ENCODE measurements at places on chromosomes 5 and 9.
A peak's percentile ranks its signal among the peaks of the same experiment; 100 is the strongest.

DNA sequence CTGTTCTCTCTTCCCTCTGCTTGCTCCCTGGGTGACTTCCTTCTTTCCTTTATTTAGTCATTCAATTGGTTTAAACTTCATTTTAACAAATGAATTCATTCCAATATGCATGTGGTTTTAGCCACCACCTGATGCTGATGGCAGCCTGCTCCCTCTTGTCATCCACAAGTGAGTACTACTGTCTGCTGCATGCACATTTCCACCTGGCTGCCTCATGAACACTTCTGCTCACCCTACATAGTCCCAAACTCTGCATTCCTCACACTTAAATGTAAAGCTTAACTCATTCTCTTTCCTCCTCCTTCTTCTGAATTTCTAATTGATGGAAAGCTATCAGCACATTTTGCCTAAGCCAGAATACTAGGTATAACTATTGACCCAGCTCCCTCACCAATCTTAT lies 184.7 kb upstream of the ZNF462 start:
- DNase-seq: no peak

DNA sequence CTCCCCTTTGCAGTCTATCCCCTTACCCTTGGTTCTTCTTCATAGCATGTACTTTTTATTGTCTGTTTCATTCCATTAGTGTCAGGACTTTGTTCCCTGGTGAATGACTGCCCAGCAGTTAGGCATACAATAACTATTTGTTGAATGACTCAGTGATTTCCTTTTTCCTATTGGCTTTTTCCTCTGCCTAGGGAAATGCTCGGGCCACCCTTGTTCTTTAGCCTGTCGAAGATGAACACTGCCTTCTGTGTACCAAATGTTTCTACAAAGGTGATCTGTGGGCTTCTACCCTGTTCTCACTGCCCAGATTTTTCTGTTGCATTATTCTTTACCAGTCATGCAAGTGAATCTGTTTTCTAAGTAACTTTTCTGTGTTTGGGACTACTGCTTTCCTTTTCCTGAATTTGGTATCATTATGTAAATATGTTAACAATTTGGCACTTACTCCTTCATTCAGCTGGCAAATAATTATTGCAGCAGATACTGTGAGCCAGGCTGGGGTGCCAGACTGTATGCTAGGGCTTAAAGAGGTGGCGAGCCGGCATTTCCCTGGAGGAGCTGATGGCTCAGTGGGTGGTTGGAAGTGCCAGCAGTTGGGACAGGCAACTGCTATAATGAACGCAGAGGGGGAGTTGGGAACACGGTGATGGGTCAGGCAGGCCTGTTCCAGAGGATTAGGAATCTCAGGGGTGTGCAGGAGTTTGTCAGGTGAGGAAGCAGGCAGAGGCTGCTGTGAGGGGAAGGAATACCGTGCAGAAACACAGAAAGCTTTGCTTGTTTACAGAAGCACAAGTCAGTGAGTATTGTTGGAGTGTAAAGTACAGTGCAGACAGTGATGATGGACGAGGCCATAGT lies 30.6 kb downstream of the KDM4C start:
- DNase-seq: peak; percentile 40

DNA sequence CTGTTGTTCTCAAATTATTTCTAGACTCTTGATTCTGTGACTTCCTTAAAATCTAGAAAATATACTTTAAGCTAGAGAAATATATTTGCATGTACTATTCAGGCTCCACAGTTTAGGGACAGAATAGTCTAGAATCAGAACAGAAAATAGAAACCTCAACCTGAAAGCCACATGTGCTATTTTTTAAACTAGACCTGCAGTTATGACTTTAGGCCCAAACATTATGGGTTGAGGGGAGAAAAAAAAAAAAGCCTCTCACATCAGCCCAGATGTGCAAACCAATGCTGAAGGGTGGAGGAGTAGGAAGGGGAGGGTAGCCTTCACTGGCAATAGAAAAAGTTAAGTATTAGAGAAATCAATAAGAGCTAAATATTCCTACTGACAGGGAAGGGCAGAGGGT lies 35.7 kb downstream of the ELL2 start:
- no peak for DNase-seq

- DNase-seq: no peak
Observed at GRCh38 chr9:88641456-88642240, 106.7 kb downstream of the NXNL2 start.

DNA sequence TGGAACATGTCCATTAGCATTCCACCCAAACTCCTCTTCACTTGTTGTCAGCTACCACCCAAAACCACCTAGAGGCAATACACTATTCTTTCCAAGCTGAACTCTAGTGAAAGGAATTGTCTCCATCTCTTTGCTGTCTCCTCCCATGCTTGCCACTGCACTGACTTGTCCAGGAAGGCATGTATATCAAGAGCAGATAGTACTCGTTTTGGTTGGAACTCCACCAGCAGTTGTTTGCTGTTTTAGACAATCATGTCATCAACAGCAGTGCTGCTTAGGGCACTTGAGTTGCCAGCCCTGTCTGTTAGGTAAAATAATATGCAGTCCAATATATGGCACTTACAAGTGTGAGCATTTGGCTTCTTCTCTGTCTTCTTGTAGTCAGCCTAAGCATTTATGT lies 80.0 kb upstream of the SAP30L start:
- DNase-seq: no peak

DNA sequence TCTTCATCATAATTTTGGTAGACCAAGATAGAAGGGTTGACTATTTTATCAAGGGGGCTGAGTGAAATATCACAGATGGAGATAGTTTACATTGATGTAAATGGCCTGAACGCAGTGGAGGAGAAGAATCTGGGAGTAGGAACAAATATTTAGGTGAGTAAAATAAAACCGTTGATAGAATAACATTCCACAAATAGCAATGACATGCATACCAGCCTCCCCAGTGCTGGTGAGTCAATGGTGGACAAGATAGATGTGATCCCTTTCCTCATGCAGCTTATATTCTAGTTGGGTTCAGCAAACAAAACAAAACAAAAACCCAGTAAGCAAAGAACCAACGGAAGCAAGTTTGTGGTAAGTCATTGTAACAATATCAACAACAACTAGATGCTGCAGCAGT lies 385.2 kb downstream of the FAM170A start:
- DNase-seq: no peak

- no peak for DNase-seq
Observed at GRCh38 chr9:95481000-95481399, 35.8 kb downstream of the PTCH1 start.

DNA sequence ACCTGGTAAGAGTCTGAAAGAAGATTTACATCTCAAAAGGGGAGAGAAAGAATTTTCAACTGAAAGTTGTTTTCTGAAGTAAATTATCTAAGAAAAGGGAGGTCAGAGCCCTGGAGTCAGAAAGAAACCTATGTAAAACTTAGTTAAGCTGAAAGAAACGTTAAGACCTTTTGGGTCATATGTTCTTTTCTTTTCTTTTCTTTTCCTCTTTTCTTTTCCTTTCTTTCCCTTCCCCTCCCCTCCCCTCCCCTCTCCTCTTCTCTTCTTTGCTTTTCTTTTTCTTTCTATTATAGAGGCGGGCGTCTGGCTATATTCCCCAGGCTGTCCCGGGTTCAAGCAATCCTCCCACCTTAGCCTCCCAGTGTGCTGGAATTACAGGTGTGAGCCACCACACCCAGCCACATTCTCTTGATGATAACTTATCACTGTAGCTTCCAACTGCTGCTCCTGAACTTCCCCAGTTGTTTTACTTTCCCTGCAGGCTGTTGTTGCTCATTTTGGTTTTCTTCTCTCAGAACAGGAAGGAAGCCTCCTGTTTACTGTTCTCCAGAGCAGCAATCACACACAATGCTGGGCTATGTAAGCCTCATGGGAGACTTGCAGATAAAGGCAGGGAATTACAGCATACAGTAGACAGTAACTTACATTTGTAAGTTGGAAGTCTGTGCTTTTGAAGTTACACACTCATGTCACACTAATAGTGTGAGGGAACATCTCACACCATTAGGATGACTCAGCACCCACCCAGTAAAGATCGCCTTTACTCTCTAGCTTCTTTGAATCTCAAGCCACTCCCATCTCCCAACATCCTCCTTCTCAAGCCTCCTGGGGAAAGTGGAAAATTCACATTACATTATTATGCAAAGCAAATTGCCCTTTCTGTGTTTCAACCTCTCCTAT lies 2216.6 kb upstream of the WWC1 start:
- DNase-seq: peak; percentile 48

- DNase-seq: no peak
Observed at GRCh38 chr9:5593904-5594303, 35.0 kb upstream of the RIC1 start.

DNA sequence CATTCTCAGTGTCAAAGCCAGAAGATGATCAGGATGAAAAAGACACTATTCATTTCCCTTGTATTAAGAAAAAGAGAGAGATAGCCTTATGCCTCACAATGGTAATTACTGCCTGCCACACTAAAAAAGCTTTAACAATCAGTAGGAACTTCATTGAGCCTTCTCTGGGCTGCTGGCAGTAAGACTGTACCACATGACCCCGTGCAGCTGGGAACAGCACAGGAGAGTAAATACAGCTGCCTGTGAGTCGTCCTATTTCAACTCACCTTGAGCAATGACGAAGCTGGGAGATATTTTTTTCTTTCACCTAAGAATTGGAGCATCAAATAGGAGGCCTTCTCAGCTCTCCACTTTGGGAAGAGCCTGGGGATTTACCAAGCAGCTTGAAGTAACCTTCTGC lies 316.3 kb downstream of the GABRB2 start:
- DNase-seq: peak; percentile 28

- DNase-seq: no peak
Observed at GRCh38 chr9:68995776-68996175, 18.1 kb downstream of the PRKACG start.

- no peak for DNase-seq
Observed at GRCh38 chr9:115986508-115986907, 167.1 kb upstream of the PAPPA start.

DNA sequence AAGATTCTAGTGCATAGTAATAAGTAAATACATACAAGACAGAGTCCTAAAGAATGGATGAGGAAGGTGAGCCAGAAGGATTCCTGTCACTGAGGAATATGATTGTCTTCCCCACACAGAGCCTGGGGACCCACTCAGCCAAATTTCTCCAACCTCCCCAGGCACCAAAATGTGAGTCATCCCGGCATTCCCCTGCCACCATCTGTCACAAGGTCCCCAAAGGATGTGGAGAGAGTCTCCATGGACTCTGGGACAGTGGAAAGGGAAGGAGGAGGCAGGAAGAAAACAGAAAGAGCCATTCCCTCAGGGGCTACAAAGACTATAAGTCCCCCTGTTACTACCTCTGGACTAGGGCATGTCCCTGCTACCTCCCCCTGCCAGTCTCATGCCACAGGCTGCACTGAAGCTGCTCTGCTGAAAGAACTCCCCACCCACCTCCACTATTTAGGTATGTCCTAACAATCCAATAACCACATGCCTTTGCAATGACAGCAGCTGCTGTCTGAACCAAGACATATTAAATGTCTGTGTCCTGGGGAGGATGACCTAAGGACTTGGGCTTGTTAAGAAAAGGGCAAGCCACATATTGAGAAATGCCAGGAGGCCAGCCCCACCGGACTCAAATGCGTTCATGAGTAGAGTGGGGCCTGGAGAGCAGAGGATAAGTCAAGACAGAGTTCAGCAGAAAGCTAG lies 10.7 kb upstream of the OR5C1 start:
- DNase-seq: no peak

DNA sequence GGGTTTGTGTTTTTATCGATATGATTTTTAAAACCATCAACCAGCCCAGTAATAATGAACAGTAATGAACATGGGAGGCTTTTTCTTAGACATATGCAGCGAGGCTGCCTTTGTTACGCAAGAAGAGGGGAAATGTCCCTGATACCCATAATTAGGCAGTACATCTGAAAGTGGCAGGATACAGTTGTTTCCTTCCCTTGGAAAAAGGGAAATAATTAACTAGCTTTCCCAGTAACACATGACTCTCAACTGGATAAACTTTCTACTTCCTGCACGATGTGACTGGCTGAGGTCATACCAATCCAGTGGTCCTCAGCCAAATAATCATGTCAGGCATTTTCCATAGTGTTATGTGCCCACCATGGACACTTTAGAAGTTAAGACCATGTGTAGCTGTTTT lies 431.6 kb upstream of the C9orf72 start:
- DNase-seq: no peak

- no peak for DNase-seq
Observed at GRCh38 chr5:103724271-103724670, 161.7 kb upstream of the NUDT12 start.

- no peak for DNase-seq
Observed at GRCh38 chr9:131095666-131096268, 564 bp upstream of the AIF1L start.

DNA sequence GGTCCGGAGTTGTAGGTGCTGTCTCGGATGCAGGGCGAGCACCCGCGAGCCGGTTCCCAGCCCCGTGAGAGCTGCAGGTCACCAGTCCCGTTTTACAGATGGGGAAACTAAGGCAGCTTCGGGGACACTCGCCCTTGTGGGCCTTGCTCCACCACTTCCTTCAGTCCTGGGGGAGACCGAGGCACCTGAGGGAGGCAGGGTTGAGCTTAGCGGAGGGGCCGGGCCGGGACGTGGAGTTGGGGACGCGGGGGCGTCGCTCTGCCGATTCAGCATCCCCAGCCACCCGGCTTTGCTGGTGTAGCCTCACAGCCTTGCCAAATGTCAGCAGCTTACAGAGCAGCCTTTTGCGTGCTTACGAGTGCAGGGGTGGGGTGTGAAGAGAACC lies 530 bp downstream of the BBLN start:
- DNase-seq: peak; percentile 59

GRCh38 chr5:38600329-38601045 lies 44.0 kb upstream of the LIFR start:
- no peak for DNase-seq
